Activated CD4-positive, alpha-beta T cell treated with anti-CD3 and anti-CD28 coated beads for 36 hours (primary cell): ENCODE measurements at places on chromosomes 11 and 22.

DNA sequence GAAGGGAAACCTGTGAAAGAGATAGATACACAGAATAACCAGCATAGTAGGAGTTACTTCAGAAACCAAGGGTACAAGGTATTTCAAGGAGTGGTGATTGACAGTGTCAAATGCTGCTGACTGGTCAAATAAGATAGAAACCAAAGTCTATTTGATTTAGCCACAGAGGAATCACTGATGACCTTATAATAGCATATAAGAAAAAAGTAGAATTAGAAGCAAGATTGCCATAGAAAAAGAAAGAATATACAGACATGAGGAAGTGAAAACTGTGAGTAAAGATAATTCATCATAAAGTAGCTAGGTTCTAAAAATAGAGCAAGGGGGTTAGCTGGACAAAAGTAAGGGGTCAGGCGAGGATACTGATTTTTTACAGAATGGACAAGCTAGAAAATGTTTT is 14.2 kb downstream of the ZBTB44 start:
- no peak for DNase-seq

GRCh38 chr11:31820438-31820818 is 9.3 kb upstream of the PAX6 start:
- no peak for DNase-seq

GRCh38 chr11:113199866-113200265 is 114.5 kb upstream of the TTC12 start:
- no peak for DNase-seq

DNA sequence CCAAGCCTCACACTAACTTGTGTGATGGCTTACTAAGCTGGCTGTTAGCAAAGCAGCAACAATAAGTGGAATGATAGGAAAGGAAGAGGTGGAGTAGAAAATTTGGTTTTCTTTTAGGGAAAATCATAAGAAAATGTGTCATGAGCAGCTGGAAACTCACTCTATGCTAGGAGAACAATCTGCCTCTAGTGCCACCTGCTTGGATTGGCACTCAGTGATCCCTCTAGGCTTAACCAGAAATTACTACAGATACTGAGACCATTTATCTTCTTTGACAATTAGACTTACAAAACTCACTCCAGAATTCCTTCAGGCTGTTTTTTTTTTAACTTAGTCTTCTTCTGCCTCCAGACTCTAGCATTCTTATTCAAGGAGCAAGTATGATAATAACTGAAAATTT is 117.3 kb downstream of the CD44 start:
- DNase-seq: no peak

DNA sequence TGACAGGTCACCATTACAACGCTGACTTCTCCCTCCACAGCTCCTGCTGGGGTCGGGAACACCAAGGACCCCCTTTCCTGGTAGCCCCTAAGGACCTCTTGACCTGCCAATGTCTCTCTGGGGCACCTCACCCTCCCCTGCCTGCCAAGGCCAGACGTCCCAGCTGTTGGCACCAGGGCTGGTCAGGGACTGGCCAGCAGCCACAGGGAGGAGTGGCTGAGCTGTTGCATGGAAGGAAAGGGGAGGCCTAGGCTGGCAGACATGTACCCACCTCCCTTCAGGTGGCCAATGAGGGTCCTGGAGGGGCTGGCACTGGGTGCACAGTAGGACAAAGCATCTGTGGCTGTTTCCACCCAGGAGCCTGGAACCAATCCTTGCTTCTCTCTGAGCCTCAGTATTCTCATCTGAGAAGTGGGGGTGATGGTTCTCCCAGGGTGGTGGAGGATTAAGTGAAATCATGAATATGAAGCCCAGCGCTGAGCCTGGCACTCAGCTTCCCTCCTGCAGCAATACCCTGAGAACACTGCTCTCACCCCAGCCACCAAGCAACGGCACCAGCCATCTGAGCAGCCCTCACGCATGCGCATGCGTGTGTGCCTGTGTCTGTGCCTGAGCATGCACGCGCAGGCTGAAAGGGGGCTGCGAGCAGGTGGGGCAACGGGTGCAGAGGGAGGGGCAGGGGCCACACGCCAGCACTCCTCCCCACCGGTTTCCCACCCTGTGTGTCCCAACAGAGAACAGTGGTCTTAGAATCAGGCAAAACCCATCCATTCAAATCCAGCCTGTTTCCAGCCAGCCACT is 5.9 kb downstream of the KCNJ4 start:
- DNase-seq: no peak

GRCh38 chr11:95863486-95864140 is 60.3 kb downstream of the MTMR2 start:
- no peak for DNase-seq

DNA sequence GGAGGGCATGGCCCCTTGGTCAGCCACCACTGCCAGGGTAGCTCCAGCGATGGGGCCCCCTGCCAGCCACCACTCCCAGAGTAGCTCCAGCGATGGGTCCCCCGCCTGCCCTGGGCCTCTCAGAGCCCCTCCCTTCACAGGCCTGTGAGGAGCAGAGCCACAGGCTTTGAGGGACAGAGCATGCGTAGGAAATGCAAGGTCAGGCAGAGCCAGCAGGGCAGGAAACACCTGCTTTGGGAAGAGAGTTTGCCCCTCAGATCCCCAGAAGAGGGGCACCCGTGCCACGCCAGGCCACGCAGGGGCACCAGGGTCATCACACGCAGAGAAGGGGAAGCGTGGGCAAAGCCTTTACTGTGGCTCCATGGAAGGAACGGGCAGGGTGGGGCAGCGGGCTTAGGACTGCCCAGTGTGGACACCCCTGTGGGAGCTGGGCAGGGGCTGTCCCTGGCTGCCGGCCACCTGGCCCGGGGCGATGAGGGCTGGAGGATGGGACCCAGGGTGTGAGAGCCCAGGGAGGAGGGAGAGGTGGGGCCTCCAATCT is 477.8 kb downstream of the BRD1 start:
- no peak for DNase-seq

- DNase-seq: peak; percentile 70
Observed at GRCh38 chr11:10405865-10406592, 49.0 kb upstream of the AMPD3 start.

DNA sequence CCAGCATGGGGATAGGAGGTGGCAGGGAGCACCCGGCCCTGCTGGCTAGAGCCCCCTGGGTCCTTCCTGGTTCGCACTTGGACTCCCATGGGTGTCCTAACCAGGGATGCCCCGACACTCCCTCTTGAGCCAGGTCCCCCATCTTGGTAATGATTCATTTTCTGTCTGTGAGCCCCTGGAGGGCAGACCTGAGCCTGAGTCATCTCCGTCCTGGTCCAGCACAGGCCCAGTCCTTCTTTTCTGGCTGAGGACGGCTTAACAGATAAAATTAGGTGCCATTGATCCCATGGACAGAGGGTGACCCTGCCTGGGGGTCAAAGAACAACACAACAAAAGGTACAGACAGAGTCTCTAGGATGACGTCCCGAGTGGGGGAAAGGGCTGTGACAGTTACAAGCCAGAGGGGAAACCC is 3.5 kb downstream of the RHOD start:
- DNase-seq: no peak

DNA sequence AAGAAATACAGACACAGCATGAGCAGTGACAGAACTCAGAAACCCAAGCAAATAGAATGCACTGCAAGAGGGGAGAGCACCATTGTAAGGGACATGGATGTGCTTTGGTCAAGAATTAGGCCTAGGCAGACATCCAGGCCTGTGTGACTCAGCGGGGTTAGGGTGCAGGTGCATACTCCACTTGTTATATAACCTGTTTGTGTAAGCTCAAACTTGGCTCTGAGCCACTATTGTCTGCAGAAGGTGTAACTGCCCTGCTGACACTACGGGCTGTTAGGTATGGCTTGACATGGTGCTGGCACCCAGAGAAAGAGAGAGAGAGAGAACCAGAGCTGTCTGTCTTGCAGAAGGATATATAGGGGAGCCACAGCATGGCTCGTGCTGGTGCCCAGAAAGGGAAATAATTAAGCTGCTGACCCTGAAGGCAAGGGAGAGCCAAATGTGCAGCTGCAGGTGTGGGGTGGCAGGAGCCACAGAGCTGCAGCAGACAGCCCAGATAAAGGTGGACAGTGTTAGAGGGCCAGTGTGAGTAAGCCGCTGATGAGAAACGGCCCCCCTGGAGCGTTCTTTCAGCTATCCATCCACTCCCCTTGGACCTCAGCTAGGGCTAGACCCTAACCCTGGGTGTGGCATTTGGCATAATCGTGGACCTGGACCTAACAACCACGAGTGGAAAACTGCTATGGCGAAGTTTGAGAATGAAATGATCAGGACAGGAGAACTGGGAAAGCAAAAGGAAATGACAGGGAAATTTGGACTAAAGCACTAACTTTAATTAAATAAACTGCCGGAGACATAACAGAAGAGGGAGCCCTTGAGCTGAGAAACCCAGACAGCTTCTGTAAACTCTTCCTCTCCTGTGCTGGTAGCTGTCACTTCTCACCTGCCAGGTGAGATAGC is 253.0 kb upstream of the CCDC179 start:
- DNase-seq: peak; percentile 20

DNA sequence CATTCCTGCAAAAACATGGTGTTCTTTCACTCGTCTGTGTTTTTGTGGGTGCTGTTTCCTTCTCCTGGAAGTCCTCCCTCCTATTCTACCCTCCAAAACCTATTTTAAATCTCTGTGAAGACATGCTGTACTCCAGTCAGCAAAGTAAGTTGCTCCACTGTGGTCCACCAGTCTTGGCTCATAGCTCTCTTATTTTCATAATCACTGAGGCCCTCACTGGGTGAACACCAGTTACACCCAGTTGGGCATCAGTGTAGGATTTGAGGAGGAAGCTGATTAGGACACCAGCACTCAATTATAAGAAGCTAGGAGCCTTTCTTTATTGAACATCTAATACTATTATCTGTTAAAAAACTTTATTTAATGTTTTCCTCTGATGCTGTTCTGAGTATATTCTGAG is 23.9 kb upstream of the EED start:
- DNase-seq: no peak

- no peak for DNase-seq
Observed at GRCh38 chr11:118980191-118980881, 8.8 kb downstream of the FOXR1 start.

DNA sequence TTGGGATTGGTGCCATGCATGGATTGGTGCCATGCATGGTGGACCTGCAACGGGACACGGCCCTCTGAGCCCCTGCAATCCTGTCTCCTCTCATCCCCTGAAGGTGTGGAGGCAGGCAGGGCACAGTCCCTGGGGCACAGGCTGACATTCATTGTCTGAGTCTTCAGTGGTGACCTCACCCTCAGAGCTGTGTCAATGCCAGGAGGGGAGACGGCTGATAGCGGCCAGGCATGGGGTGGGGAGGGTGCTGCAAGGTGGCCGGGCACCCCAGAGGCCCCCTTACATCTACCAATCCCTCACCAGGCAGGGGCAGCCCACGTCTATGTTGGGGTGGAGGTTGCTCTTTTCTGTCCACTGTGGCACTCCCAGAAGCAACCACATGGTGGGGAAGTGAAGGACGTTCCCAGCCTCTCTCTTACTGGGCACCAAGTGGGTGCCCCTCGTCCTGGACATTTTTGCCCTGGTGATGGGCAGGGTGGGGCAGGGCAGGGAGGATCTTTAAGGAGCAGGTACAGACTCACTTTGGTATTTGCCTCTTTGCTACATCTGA is 47.6 kb downstream of the NECTIN1 start:
- no peak for DNase-seq

- DNase-seq: no peak
Observed at GRCh38 chr11:78622666-78623065, 48.0 kb upstream of the NARS2 start.

DNA sequence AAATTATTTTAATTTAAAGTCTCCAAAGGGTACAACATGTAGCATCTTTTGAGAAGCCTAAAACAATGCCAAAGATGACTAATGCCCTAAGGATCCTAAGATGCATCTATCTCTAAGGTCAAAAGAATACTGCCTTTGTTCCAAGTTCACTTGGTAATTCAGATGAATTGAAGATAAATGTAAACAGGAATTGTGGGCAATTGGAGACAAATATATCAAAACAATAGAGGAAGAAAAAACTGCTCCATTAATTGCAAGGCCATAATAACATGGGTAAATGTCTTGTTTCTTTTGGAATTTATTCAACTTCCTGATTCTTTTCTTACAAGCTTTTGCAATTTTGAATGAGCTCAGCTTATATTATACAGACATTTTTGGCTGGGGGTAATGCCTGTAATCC is 338.6 kb downstream of the TTC28 start:
- no peak for DNase-seq

DNA sequence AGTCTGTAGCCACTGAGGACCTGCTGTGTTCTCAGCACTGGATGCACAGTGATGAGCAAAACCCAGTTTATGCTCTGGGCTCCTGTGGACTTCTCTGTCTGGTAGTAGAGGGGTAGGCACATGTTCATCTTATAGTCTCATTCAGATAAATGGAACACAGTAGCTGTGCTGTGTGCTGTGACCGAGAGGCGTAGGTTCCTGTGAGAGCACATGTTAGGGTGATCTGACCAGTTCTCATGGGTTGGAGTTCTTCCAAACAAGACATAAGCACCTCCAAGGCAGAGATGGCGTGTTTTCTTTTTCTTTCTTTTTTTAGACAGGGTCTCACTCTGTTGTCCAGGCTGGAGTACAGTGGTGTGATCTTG is 154.8 kb upstream of the RASSF10 start:
- no peak for DNase-seq

GRCh38 chr11:8242118-8242475 is 21.6 kb downstream of the LMO1 start:
- DNase-seq: no peak

- DNase-seq: peak; percentile 1
Observed at GRCh38 chr22:47164514-47165337, 402.3 kb downstream of the TBC1D22A start.

GRCh38 chr22:20064140-20064480 is 15.9 kb upstream of the DGCR8 start:
- no peak for DNase-seq

DNA sequence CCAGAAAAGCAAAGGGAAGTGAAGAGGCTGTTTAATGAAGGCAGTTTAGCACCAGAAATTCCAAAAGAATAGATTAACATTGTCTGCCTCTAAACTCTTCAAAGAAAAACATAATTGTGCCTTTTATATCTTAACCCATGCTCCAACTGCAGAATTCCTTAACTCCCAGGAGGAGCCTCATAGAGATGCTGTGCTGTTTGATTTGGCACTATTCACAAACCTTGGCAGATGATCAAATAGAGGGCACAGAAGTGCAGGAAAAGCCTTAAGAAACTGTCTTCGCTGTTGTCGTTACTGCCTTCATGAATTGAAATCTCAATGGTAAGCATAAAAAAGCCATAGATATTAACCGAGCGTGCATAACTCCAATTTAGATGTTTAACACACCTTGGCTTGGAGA is 124.1 kb upstream of the MPPED2 start:
- no peak for DNase-seq

DNA sequence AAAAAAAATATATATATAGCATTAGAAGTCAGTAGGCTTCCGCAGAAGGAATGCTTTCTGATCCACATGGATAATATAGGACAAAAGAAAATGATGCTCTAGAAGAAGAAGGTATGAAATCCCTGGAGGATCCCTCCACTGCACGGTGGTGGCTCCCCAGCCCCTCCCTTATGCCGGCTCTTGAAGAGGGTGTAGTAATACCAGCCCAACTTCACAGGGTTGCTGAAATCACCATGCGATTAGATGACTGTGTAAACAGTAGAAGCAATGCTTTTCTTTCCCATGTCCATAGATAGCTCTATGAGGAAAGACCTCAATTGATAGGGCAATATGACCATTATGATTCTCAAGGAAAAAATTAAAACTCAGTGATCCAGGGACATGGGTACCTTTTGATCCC is 3.2 kb upstream of the ETS1 start:
- DNase-seq: no peak
